ENCODE measurements at places on chromosomes 2 and 18.

DNA sequence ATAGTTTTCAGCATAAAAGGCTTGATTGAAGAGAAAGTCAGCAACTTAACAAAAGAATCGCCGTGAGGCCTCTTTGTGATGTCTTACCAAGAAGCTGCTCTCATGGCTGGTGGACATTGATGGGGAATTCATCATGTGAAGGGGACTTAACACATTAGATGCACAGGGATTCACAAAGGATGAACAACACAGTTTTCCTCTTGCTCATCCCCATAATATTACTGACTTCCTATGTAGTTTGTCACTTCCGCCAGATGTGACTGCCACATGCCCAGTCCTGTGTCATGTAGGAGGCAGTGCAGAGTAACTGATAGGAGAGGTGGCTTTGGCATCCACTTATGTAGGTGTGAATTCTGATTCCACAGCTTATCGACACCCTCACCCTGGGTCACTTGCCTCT, 232.6 kb upstream of the LYPD1 start:
- DNase-seq = no peak

DNA sequence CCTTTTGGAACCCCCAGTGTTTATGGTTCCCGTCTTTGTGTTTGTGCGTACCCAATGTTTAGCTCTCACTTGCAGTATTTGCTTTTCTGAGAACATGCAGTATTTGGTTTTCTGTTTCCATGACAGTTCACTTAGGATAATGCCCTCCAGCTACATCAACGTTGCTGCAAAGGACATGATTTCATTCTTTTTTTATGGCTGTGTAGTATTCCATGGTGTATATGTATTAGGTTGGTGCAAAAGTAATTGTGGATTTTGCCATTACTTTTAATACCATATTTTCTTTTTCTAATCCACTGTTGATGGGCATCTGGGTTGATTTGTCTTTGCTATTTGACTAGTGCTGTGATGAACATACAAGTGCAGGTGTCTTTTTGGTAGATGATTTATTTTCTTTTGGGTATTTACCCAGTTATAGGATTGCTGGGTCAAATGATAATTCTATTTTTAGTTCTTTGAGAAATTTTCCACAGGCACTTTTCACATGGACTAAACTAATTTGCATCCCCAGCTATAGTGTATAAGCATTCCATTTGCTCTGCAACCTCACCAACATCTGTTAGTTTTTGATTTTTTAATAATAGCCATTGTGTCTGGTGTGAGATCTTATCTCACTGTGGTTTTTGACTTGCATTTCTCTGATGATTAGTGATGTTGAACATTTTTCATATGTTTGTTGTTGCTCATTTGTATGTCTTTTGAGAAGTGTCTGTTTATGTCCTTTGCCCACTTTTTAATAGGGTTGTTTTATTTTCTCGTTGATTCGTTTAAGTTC, 63.6 kb downstream of the CERS6 start:
- no peak for DNase-seq

- DNase-seq = peak; percentile 23
Measured at GRCh38 chr18:74994502-74995418, 214.2 kb downstream of the PTGR3 start.

GRCh38 chr2:8682719-8683667, 1.1 kb downstream of the ID2 start:
- DNase-seq = peak; percentile 63

GRCh38 chr2:62265106-62265505, 69.2 kb downstream of the B3GNT2 start:
- no peak for DNase-seq

DNA sequence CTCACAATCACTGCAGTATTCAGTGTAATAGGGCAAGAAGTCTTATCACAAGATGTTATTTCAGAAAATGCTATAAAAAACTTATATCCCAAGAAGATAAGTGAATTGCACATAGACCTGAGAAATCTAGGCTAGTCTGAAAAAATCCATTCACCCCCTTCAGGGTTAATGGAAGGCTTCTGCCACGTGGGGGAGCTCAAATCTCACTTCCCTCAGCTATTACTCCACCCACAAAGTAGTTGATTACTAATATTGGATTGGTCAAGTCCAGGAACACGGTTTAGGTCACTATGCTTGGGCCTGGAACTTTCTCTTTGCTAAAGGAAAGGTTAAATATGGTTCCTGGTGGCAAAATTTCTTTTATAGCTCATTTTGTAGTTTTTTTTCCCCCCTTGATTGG, 51.2 kb upstream of the ADAM23 start:
- DNase-seq = no peak

DNA sequence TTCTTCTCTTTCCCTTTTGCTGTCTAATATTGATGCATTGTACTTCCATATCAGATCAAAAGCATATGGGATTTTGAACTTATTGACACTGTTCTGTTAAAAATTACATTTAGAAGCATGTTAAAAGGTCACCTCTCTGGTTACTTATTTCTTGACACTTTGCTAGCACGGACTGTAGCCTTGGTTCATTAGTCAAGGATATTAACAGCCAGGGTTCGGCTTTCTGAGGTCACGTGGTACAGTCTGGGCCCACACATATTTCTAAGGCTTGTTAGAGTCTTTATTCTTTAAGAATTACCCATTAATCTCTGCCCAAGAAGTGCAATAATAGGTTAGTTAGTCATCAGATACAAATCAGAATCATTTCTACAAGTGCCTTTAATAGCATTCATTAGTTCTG, 1035.8 kb upstream of the FANCL start:
- no peak for DNase-seq

- no peak for DNase-seq
Measured at GRCh38 chr2:185245806-185246205, 492.8 kb upstream of the FSIP2 start.

DNA sequence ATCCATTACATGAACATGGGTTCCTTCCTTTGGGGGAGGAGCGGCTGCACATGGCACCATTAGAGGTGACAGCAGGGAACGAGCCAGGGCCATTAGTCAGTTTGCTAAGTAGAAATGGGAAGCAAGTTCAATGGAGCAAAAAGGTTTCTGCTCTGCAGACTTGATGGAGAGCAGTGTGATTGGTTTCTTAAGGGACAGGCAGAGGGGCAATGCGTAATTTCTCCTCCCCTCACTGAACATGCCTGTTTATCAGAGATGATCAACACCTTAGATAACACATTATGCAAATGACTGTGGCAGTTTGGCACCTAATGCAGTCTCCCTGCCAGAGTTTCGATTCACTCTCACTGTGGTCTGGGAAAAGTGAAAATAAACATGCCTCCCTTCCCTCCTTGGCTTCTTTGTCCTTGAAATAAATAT, 414.5 kb downstream of the STK39 start:
- DNase-seq = no peak

GRCh38 chr2:209681201-209681735, 90.4 kb upstream of the UNC80 start:
- no peak for DNase-seq

- no peak for DNase-seq
Measured at GRCh38 chr2:30362468-30363081, 84.5 kb upstream of the LCLAT1 start.

- DNase-seq = no peak
Measured at GRCh38 chr18:66440433-66440832, 163.5 kb downstream of the CDH19 start.

DNA sequence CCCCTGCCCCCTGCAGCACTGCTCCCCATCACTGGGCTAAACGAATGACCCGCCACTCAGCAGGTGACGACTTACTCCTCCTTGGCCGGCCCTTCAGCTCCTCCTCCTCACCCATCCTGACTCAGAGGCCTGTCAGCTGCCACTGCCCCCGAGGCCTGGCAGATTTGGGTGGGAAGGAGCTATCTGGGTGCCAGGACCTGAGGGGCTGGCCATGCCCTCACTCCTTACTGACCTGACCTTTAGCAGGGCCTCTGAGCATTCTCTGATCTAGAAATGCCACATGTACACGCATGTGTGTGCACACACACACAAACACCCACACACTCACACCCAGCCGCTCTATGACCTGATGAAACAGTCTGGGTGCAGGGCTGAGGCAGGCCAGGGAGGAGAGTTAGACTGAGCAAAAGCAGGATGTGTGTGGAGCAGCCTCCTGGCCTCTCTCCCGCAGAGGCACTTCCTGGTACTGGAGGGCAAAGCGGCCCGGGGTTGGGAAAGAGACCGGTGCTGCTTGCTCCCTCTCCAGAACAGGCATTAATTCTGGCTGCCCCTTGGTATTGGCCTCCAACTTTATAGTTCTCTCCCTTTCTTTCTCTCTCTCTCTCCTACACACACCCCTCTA, 68.0 kb downstream of the ZFP36L2 start:
- no peak for DNase-seq

DNA sequence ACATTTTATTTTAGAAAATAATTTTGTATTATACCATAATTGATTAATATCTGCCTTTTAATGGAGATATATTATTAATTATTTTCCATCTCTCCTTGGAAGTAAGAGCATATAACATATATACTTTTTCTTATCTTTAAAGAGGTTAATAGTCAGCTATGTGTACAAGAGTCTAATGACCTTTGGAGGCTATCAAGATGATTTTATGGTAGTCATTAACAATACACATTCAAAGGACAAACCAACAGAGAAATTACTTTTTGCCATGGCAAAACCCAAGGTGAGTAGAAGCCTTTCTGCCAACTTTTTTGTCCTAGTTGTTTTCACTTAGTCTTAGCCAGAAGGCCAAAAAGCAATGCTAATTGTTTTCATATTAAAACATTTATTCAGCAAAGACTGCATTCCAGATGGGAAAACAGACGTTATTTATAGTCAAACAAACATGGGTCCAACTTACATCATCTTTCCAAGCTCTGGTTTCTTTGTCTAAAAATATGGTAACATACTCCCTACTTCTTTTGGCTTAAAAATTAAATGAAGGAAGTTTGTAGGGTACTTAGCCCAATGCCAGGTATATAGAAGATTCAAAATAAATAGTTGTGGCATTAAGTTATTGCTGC, 9.6 kb upstream of the DYNC2LI1 start:
- DNase-seq = no peak

- no peak for DNase-seq
Measured at GRCh38 chr2:150520887-150521664, 33.6 kb upstream of the RND3 start.

GRCh38 chr2:111120253-111121027, at the start of gene BCL2L11:
TSS of gene BCL2L11 (plus strand) at chr2:111120914. CDS start at chr2:111123746, 2,832 bp downstream.
- DNase-seq = peak; percentile 94

- no peak for DNase-seq
Measured at GRCh38 chr2:60482222-60482621, 71.2 kb downstream of the BCL11A start.

DNA sequence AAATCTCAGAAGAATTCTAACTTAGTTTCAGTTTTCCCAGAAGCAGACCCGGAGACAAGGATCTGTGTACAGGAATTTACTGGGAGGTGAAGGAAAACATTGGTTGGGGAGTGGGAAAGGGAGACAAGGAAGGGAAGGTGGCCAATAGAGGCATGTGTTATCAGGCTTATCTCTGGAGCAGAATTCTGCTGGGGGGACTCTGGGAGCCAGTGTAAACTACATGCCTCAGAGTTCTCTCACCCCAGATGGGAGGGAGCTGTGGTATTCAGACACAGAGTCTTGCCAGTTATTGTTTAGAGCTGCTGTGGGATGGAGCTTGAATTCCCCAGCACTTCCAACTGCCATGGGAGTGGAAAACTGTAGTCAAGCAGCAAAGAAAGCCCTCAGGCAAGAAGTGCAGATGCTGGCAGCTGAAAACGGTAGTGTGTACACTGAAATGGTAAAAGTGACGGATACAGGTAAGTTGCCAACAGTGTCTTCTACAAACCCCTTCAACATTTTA, 19.0 kb downstream of the DNPEP start:
- no peak for DNase-seq

- DNase-seq = no peak
Measured at GRCh38 chr2:205771031-205771430, 88.7 kb downstream of the NRP2 start.

GRCh38 chr2:11746807-11747459, 501 bp downstream of the LPIN1 start:
- no peak for DNase-seq

DNA sequence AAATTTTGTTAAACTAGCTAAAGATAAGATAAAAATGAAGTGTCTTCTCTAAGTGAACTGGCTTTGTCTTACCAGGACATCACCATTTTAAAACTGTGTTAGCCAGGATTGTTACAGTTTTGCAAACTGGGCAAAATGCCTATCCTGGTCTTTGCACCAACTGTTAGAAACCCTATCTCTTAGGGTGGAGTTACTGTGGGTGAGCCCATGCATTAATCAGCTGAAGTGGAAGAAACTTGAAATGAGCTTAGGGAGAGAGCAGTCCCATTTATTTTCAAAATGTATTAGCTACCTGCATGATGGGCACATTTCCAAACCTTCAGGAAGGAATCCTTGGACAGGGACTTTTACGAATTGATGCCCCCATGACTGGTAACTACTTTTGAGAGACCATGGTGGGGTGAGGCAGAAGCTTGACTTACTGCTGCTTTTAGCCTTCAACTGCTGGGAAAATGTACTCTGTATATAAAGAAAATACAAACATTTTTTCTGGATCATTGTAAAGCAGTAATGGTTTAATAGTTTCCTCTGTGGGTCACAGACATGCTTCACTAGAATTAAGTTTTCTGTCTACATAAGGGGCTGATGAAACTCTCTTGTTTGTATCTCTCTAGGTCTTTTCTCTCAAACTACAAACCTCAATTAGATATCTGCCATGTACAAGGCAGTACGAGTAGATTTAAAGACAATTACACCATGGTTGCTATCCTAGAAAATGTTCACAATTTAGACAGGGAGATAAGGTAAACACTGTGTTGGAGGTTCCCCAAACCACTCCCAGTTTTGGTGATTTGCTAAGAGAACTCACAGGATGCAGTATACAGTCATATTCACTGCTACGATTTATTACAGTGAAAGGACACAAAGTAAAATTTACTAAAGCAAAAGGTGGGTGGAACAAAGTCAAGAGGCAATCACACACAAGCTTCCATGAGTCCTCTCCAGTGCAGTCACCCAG, 321.4 kb upstream of the MMADHC start:
- no peak for DNase-seq

DNA sequence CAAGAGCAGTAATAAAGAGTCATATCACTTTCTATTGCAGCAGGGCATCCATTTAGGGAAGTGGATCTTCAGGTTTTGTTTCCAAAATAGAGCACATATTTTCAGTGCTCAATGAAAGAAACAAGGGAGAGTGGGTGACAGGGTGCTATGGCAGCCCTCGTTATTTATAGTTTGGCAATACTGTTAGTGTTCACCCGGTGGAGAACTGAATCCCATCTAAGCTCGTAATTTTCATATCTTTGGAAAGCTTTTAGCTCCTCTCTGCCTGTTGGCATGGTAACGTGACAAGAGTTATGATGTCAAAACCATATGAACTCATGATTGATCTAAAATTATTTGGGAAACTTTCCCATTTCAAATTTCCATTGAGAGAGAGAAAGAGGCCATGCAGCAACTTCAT, 331.9 kb downstream of the LRRTM1 start:
- no peak for DNase-seq

GRCh38 chr2:172710584-172711047, 25.0 kb upstream of the RAPGEF4 start:
- peak; percentile 37 for DNase-seq

GRCh38 chr18:7301094-7301493, 70.2 kb downstream of the LRRC30 start:
- DNase-seq = no peak

- DNase-seq = no peak
Measured at GRCh38 chr2:104528101-104528500, 325.8 kb upstream of the POU3F3 start.

- no peak for DNase-seq
Measured at GRCh38 chr2:190569994-190570755, 35.7 kb upstream of the NEMP2 start.

GRCh38 chr2:230793572-230794359, 71.0 kb upstream of the ITM2C start:
- peak; percentile 61 for DNase-seq
